Hematopoietic multipotent progenitor cell treated with erythropoietin and hydrocortisone succinate and interleukin-3 and kit ligand, for 8 days (in vitro differentiated cells): ENCODE measurements at places on chromosomes 12 and 14.

DNA sequence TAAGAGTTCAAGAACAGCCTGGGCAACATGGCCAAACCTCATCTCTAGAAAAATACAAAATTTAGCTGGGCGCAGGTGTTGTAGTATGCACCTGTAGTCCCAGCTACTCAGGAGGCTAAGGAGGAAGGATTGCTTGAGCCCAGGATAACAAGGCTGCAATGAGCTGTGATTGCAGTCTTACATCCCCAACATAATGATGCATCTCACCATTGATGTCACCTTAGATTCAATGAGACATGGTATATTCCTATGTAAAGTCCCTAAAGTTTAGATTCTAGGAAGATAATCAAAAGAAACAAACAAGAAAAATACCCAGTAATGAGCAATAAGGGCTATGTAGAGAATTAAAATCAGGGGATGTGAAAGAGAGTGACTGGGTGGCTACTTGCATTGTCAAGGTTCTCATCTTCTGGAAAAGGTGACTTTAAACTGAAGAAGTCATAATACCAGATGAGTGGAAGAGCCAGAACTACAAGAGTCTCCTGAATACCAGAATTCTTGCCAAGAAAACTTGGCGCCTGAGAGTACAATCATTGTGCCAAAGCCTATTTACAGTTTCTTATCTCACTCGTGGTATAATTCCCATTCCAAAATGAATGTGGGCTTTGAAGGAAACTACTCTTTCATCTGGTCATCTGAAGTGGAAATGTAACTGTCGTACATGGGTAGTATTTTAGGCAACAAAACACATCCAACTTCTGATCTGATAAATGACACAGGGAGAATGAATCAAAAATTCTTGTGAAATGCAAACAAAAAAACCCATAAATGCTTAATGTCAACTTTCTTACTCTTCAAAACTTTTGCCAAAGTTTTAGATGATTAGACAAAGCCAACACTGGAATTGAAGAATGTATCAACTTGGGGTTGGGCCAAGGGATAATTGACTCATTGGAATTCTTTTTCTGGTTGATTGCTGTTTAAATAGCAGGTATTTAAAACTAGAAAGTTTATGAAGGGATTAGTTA is 81.1 kb upstream of the ST8SIA1 start:
- no peak for DNase-seq

- DNase-seq, result no peak
Measured at GRCh38 chr14:55277972-55278740, 6.9 kb downstream of the FBXO34 start.

DNA sequence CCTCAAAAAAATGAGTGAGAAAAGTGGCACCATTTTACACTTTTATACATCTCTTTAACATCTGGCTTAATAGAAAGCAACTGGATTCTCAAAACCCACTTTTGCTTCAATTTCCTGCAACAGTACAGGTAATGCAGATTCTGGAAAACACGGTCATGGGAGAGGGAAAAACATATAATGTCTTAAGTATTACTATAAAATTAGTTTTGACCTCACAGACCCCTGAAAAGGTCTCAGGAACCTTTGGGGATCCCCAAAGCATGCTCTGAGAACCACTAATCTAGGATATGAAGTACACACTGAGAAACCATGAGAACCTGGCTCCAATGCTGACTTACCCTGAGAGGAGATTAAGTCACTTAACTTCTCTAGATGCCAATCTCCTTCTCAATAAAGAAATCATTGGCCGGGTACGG is 64.7 kb downstream of the PPP2R5E start:
- peak; percentile 35 for DNase-seq

DNA sequence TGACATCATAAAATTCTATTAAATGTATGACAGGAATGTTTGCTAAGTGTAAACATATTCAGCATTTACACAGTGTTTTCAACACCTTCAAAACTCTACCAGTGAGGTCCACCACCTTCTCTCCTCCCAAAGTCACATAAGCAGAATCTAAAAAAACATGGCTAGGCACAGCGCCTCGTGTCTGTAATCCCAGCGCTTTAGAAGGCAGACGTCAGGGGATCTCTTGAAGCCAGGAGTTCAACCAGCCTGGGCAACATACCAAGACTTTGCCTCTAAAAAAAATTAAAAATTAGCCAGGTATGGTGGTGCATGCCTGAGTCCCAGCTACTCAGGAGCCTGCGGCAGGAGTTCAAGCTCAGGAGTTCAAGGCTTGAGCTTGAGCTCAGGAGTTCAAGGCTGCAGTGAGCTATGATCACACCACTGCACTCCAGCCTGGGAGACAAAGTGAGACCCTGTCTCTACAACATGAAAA is 30.0 kb downstream of the NUMB start:
- DNase-seq, result no peak

DNA sequence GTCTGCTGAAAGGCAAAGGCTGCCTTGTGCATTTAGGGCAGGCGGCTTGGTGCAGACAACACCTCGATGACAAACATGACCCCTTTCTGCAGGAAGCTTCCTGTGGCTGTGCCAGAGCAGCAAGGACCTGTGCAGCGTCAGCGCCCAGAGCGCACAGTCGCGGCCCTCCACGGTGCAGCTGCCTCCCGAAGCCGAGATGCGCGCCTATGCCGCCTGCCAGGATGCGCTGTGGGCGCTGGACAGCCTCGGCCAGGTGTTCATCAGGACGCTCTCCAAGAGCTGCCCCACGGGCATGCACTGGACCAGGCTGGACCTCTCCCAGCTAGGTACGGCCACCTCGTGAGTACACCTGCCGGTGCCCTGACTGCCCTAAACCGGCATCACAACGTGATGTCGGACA is 57.3 kb downstream of the ANKRD9 start:
- DNase-seq, result no peak

GRCh38 chr12:48001505-48002413 is 2.5 kb downstream of the COL2A1 start:
- DNase-seq, result no peak

DNA sequence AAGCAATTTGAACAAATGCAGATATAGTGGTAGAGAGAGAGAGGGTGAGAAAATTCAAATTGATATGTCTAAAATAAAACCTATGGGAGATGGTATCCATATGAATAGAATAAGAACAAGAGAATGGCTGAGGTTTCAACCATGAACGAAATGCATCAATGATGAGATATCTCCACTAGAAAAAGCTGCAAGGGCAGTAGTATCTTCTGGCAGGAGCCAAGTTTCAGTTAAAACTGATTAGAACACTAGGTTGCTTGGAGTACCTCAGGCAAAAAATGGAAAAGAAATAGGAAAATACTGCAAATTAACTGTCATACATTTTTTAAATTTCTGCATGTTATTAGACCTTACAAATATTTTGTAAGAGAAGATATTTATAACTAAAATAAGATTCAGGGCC is 151.3 kb downstream of the ANKS1B start:
- DNase-seq, result no peak

DNA sequence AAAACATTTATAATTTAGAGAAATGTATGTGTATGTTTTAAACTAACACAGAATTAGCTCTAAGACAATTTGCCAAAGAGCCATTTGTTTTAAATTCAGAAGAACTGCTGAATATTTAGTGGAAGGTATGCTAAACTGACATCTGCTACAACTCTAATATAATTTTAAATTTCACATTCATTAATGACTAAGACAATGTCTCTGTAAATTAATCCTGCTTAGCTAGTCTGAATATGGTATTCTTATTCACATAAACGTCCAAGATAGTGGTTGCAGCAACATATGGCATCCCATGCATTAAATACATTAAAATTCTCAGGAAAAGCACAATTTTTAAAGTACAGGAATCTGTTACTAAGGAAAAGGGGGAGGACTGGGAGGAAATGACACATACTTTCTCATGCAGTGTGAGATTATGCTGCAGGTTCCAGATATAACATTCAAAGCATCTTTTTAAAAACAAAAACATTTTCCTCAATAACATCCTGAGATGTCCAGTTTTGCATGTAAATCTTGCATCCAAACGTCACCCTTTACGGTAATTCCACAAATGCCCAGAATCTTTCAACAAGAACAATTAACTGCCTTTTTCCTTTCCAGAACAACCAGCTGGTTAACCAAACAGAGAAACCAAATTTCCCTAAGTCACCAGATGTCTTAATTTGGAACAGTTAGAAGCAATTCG is 26.9 kb downstream of the WDR89 start:
- DNase-seq, result no peak

GRCh38 chr12:109329686-109330085 is 18.0 kb upstream of the MYO1H start:
- DNase-seq, result no peak

- no peak for DNase-seq
Measured at GRCh38 chr12:109222062-109222461, 87.0 kb downstream of the FOXN4 start.

DNA sequence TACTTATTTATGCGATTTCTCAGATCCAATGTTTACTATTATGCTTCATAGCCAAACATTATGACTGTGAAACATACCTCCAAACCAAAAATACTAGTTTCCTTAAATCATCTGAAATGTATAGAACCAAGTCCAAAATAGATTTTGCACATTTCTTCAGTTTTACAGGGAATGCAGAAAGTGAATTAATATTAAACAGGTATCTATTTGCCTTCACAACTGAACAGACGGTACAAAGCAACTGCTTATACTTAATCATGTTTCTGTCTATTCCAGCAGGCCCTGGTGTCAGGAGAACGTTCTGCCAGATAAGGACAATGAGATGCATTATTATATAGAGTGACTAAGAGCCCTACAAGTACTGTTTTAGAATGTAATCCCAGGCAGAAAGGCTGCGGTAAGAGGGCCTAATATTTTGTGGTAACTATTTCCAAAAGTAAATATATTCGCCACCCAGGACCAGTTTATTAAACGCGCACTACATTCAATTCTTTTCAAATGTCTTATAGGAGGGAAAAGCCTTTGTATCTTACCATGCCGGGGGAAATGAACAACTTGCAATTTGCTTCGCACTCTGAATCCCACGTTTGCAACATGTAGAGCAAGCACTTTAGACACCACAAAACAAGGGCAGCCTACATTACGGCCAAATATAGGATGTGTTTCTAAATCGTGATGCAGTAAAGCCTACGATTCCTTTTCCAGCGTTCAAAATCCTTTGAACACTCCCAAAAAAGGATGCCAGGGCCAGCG is 1.5 kb downstream of the CORO1C start:
- peak; percentile 88 for DNase-seq

- DNase-seq, result no peak
Measured at GRCh38 chr12:97140355-97140754, 233.3 kb downstream of the NEDD1 start.

GRCh38 chr12:4114986-4115385 is 158.6 kb upstream of the CCND2 start:
- DNase-seq, result no peak

DNA sequence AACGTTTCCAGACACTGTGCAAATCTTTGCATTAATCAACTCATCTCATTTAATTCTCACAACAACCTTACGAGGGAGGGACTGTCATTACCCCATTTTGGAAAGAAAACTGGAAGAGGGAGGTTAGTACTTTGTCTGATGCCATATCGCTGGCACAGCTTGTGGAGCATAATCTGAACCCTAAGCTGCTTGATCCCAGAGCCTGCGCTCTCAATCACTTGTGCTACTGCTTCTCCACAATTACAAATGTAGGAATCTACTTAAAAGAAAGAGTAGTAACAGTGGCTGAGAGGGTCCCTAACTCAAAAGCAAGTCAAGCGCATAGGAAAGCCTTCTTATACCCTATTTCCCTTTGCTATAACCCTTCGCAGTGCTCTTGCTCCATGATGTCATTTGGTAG is 3.2 kb downstream of the EFS start:
- DNase-seq, result no peak

DNA sequence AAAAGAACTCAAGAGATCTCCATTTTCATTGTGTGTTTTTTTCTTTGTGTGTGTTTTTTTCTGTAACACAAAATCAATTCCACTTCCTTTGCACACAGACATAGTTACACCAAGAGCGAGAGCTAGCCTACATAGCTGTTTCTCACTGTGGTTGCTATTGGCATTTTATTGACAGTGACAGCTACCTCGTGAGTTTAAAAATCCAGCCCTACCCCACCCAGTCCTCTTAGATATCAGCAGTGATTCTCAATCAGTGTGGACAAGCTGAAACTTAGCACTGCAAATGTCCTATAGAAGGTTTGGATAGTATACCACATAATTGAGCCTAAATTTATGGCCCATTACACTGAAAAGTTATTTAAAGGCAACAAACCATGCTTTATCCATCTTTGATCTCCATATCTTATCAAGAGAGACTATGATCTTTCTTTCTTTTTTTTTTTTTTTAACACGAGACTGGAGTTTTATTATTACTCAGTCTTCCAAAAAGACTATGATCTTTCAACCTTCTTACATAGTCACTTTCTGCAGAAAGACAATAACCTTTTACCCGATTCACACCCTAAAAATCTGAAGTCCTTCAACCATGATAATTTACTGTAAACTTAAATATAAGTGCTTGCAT is 46.8 kb downstream of the ATP2B1 start:
- no peak for DNase-seq
